ENCODE measurements at places on chromosomes 4 and X. TPM values are rescaled to one million over a fixed set of nuclear protein-coding genes. Genes with fewer than 3 reads are reported as not detected.
A peak's percentile ranks its signal among the peaks of the same experiment; 100 is the strongest.

Gene H2BW2
- not detected for total RNA-seq

Gene HPGD
- total RNA-seq: 9.5 TPM

Gene TMEM31
- total RNA-seq: not detected

Gene SRPX2
- 1.6 TPM for total RNA-seq

Gene ZNF718
- 1.5 TPM for total RNA-seq

DNA sequence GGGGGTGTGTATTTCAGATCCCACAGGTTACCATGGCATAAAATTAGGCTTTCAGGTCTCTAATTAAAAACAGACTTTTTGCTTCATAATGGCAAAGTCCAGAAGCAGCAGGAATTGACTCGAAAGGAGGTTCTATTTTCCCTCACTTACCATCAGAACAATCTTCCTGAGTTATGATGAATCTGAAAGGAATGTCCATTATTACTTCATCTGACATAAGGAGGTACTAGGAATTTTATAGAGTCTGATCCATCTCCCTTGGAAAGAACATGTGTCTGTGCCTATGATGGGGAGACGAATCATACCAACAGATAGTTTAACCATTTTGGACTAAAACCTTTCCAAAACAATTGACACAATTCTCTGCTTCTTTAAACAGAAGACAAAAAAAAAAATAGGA, 206.3 kb upstream of the FGF13 start:
- DNase-seq: no peak

GRCh38 chr4:38681281-38681991, 17.4 kb downstream of the KLF3 start:
- no peak for DNase-seq

DNA sequence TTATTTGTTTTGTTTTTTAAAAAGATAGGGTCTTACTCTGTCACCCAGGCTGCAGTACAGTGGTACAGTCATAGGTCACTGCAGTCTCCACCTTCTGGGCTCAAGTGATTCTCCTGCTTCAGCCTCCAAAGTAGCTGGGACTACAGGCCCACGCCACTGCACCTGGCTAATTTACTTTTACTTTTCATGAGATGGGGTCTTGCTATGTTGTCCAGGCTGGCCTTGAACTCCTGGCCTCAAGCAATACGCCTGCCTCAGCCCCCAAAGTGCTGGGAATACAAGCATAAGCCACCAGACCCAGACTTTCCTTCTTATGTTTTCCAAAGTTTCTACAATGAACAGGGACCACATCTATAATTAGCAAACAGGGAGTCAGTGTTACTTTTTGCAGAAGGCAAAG, 37.9 kb upstream of the MXD4 start:
- no peak for DNase-seq

- DNase-seq: no peak
Measured at GRCh38 chr4:1109333-1109732, 4.0 kb downstream of the RNF212 start.

DNA sequence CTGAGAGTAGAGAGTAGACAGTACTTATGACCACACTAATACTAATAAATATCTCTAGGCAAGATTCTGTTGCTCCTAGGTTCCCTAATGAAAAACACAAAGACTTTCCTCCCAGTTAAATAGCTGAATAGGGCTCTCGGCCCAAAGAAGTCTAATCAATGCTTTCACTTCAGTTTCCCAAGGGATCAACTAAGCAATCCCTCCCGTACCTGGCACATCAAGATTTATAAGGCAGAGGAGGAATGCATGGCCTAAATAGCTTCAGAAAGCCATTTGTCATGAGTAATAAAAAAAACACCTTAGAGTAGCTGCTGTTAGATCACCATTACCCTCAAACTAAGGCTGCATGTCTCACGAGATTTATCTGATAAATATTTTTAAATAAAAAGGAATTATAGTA, 56.8 kb upstream of the EXOC1L start:
- DNase-seq: no peak

GRCh38 chr4:9906996-9907395, 114.3 kb downstream of the SLC2A9 start:
- DNase-seq: no peak

DNA sequence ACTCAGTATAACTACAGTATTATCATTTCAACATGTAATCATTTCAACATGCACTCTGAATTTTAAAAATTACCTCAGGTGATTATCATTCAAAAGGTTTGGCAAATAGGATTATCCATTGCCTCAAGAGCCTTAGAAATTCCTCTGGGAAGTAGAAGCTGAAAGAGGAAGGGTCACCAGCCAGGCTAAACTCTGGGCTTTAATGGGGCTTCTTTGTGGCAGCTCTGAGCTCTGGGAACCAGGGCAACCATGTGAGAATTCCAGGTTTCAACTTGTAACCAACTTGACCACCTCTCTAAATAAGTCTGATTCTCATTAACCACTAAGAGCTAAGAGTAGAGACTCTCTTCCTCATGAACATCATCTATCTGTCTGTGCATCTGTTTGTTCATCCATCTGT, 117.2 kb upstream of the MED14 start:
- DNase-seq: no peak

DNA sequence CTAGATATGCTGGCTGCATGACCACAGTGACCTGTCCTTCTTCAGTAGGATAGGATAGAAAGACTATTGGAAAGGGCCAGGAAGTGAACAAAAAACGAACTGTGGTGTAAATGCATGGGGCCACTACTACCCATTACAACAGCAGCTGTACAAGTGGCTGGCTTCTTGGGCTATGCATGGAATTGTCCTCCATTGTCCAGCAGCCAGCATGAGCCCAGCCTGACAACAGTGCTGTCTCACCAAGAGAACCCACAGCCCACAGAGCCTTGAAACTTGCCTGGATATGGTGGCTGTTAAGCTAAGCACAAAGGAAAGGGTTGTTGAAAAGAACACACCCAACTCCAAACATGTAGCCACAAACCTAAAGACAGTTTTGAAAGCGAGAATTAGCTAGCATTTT, 330.2 kb upstream of the F9 start:
- peak; percentile 17 for DNase-seq

- no peak for DNase-seq
Measured at GRCh38 chr4:3145234-3145924, 70.9 kb downstream of the HTT start.

All from SK-MEL-5 (cell line).